ENCODE measurements at places on chromosomes 7 and 10.

DNA sequence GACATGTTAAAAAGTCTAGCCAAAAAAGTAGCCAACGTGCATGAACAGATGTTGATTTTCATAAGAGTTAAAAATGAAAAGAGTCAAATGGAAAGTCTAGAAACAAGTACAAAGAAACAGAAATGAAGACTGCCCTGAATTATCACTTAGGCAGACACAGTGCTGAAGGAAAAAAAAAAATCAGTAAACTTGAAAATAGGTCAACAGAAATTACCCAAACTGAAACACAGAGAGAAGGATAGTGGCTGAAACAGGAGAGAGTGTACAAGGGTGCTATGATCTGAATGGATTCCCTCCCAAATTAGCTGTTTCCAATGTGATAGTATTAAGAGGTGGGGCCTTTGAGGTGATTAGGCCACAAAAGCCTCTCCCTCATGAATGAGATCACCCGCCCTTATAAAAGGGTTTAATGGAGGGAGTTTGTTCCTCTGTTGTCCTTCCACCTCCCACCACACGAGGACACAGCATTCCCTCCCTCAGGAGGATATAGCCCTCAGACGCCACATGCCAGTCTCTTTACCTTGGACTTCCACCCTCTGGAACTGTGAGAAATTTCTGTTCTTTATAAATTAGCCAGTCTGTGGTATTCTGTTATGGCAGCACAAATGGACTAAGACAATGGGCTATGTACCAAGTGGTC lies 249.7 kb downstream of the AHR start:
- DNase-seq, result no peak

DNA sequence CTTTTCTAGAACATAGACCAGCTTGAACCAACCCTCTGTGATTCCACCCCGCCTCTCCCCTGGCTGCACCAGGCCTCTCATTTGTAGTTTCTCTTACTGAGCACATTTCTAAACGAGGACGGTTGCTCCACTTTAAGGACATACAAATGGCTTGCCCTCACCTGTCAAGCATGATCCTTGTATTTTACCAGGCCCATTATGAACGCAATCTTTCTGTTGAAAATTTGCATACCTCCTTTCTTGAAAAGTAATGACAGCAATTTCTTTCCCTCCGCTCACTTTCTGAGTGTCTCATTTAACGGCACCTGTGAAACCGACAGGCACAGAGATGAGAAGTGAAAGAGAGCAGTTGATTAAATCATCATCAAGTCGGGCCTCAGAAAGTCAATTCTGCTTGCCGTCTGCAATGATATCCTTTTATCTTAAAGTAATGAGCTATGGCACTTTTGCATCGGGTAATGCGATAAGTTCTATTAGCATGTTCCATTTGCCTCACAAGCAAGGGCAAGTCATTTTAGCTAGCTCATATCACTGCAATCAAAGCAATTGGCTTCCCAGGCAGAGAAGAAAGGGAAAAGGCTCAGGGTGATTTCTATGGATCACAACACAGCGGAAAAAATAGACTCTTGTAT lies 705.6 kb upstream of the GALNT17 start:
- DNase-seq, result no peak

DNA sequence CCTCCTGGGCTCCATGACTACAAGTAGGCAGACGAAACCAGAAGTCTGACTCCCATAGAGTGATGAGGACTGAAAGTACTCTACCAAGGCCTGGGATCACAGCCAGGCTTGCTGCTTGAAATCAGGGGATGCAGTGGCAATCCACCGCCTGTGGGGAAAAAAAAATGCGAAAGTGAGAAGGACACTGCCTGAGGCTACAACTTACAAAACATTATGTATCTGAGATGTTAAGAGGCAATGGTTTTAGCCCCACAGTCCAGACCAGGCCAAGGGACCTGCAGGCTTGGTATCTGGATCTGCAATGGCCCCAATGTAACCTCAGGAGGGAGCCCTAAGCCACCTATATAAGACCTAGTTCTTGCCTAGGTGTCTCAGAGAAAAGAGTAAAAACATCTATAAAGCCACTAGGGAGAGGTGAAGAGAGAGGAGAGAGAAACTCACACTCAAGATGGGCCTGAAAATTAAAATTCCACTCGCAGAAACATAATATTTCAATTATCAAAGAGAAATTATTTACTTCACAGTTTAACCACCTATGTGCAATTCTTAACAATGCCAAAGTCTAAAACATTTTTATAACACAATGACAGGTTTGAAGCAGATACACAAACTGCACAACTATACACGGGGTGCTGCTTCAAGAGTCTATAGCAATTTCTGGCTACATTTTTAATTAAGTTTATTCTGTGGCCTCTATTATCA lies 13.9 kb downstream of the DNAJC1 start:
- no peak for DNase-seq

DNA sequence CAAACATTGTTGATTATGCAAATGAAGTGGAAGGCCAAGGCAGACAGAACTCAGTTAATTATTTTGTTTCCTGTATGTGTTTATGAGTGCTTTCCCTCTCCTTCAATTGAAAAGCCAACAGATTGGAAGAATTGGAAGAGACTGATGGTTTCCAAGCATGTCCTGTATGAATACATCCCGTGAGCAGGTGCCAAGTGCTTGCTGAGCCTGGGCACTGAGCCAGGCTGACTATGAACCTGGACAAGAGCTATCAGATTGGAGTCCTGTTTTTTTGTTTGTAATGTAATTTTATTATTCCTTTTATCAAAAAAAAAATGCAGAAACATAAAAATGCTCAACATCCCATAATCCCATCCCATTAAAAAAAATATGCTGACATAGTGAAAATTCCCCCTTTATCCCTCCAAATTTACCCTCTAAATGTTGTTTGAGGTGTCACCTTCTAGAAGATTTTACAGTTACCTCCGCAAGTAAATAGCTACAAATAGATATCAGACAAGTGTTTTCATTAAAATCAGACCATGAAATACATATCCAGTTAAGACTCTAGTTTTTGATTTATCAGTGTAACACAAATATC lies 449.5 kb downstream of the GRID1 start:
- DNase-seq, result no peak

- no peak for DNase-seq
Observed at GRCh38 chr7:77940647-77941046, 142.1 kb downstream of the PHTF2 start.

- DNase-seq, result no peak
Observed at GRCh38 chr7:85931919-85932318, 711.8 kb upstream of the GRM3 start.

GRCh38 chr7:90816511-90817142 lies 220.5 kb downstream of the CDK14 start:
- no peak for DNase-seq

Data from esophagus squamous epithelium (tissue), 5 donors.